ENCODE measurements at places on chromosomes 12 and 14.

DNA sequence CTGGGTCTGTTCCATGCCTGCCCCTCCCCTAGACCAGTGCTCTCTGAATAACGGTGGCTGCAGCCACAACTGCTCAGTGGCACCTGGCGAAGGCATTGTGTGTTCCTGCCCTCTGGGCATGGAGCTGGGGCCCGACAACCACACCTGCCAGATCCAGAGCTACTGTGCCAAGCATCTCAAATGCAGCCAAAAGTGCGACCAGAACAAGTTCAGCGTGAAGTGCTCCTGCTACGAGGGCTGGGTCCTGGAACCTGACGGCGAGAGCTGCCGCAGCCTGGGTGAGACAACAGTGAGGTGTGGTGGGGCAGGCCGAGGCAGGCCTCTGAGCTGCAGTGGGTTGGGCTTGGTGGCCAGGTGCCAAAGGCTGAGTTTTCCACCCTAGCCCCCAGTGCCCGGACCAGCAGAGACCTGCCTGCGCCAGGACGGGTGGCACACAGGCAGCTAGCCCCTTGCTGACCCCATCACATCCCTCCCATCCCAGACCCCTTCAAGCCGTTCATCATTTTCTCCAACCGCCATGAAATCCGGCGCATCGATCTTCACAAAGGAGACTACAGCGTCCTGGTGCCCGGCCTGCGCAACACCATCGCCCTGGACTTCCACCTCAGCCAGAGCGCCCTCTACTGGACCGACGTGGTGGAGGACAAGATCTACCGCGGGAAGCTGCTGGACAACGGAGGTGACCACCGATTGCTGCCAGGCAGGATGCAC, 28.2 kb upstream of the LRP1-AS start:
- no peak for DNase-seq

- DNase-seq, result no peak
These were observed 40.9 kb downstream of the NT5DC3 start for GRCh38 chr12:103799857-103800771.

DNA sequence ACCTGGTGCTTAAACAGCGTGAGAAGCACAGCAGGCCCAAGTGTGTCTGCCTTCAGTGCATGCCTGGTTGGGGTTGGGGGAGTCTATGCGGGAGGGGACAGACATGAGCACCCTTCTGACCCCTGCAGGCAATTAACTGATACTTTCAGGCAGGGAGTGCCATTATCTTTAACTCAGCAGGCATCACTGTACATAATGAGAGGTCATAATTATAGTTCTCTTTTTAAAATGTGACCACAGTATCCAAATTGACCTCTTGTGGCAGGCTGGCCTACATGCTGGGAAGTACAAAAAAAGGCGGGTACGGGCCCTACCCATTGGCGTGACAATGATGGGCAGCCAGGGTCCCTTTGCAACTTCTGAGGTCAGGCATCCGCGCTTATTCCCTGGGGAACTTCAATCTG, 209.1 kb downstream of the FOXN3 start:
- DNase-seq, result no peak

GRCh38 chr14:31987721-31988120, 89.4 kb upstream of the ARHGAP5 start:
- DNase-seq, result no peak

DNA sequence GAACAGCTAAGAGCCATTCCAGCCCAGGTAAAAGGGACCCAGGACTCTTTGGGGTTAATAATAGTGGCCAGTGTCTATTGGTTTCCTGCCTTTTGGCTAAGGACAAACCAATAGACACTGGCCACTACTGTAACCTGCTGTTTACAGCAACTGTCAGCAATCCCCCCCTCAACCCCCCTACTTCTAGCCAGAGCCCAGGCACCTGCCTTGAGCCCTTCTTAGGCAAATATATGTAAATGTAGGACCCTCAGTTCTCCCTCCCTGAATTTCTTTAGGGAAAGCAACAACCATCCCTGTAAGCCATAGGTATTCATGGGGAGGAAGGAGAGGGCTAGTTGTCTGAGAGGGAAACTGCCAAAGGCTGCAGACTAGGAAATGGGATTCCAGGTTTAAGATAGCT, 22.3 kb downstream of the HOXC4 start:
- no peak for DNase-seq

- DNase-seq, result no peak
These were observed 150.3 kb downstream of the DAD1 start for GRCh38 chr14:22438742-22439141.

GRCh38 chr14:88840926-88841325, 16.5 kb downstream of the TTC8 start:
- DNase-seq, result no peak

- no peak for DNase-seq
These were observed 11.1 kb downstream of the GALNT16 start for GRCh38 chr14:69270795-69271708.

GRCh38 chr14:77318006-77318553, 2.6 kb downstream of the POMT2 start:
- DNase-seq, result no peak

DNA sequence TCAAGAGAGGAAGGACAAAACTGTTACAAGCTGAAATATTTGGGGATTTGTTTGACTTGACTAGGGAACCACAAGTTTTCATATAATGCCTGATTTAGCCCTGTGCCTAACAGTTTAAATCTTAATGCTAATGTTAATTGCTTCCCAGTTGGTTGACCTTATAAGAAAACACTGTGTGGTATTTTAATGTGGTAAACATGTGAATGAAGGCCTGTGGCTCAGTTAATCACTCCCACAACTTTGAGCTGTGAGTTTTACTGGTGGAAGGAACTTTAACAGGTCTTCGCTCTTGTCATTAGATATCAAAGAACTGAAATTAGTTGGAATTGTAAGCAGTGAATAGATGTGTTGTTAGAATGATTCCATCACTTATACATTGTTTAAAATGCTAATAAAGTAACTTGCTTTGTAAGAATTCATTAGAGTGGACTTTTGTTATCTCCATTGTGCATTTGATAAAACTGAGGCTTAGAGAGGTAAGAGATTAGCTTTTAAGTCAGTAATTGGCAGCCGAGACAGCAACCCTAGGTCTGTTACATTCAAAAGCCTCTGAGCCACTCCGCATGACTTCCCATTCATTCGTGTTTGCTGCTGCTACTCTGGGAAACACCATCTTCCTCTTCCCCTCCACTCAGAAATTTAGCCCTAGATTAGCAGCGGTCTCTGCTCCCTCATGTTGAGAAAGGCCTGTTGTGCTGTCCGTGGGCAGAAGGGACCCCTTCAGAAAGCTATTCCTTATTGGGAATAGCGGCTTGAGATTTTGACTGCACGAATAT, 1.0 kb upstream of the TBK1 start:
- DNase-seq, result no peak

GRCh38 chr14:95577870-95578269, 43.0 kb downstream of the GLRX5 start:
- no peak for DNase-seq

GRCh38 chr12:130761537-130762318, 45.6 kb upstream of the RIMBP2 start:
- peak; percentile 23 for DNase-seq

GRCh38 chr12:108646600-108647579, 13.2 kb upstream of the SELPLG start:
- DNase-seq, result no peak

DNA sequence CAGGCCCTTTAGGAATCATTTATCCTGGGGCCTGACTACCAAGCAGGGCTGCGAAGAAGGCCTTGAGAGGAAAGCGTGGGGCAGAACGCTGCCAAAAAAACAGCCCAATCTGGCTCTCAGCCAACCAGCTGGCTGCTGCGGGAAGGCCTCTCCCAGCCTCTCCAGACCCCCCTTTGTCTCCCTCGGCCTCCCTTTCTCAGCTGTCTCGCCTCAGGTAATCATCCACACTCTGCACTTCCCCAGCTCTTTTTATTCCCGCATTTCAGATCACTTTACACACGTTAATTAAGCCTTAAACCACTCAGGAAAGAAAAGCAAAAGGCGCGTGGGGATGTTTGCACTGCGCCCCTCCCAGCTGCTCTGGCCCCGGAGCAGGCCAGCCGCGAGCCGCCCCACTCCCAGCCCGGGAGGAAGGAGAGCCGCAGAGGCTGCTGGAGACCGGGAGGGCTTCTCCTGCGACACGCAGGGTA, 208.2 kb upstream of the FOXN3 start:
- DNase-seq, result no peak

DNA sequence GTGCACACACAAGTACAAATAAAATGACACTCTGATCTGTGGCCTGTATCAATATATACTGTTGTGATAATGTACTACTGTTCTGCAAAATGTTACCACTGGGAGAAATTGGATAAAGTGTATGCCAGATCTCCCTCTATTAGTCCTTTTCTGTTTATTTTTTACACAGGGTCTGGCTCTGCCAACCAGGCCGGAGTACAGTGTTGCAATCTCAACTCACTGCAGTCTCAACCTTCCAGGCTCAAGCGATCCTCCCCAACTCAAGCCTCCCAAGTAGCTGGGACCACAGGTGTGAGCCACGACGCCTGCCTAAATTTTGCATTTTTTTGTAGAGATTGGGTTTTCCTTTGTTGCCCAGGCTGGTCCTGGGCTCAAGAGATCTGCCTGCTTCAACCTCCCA, 1.9 kb downstream of the NT5DC3 start:
- no peak for DNase-seq

DNA sequence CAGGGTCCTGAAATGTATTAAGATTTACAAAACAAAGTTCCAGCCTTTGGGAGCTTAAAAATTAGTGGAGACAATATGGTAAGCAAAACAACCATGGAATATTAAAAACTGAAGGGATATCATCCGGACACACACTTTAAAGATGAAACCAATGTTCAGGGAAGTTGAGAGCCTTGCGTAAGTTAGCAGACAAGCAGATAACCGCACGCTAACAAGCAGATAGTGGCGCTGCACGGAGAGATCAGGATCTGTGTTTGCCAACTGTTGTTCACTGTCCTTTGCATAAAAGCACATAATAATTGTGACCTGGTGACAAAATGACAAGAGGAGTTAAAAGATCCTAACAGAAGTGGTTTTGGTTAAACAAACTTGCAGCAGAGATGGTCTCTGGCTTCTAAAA, 14.3 kb upstream of the TMEM229B start:
- no peak for DNase-seq

DNA sequence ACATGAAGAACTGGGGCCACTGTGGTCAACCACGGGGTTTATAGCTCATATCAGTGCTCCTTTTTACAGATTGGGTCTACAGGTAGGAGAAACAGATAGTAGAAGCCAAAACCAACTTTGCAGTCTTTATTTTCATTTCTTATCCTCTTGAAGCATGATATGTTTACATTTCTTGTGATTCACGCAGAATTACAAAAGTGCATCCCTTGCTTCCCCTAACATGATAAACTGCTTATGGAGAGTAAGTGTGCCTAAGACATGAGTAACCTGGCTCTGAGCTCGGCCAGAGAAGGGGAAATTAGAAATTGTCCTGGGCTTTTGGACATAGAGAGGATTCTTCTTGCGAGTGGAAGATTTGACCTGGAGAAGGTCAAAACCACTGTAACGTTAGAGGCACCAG, 18.4 kb downstream of the PWP1 start:
- no peak for DNase-seq

- no peak for DNase-seq
These were observed 118.4 kb downstream of the SAMD4A start for GRCh38 chr14:54685286-54685845.

- no peak for DNase-seq
These were observed 66.1 kb upstream of the ARID2 start for GRCh38 chr12:45663455-45663854.

DNA sequence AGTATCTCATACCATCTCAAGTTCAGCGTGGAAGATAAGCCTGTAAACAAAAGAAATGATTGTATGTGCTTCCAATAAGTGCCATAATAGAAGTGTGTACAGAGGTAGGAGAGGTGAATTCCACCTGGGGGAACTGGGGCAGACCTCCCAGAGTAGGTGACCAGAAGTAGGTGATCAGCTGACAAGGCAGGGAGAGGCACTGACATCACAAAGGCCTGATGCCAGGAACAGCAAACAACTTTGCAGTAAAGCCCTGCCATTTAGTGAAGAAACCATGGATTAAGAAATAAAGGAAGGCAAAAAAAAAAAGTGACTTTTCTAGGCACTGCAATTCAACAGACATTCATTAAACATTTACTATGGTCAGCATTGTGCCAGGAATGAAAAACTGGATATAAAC, 31.1 kb downstream of the NR1H4 start:
- no peak for DNase-seq

- DNase-seq, result no peak
These were observed 10.6 kb downstream of the BBS10 start for GRCh38 chr12:76337583-76337982.

DNA sequence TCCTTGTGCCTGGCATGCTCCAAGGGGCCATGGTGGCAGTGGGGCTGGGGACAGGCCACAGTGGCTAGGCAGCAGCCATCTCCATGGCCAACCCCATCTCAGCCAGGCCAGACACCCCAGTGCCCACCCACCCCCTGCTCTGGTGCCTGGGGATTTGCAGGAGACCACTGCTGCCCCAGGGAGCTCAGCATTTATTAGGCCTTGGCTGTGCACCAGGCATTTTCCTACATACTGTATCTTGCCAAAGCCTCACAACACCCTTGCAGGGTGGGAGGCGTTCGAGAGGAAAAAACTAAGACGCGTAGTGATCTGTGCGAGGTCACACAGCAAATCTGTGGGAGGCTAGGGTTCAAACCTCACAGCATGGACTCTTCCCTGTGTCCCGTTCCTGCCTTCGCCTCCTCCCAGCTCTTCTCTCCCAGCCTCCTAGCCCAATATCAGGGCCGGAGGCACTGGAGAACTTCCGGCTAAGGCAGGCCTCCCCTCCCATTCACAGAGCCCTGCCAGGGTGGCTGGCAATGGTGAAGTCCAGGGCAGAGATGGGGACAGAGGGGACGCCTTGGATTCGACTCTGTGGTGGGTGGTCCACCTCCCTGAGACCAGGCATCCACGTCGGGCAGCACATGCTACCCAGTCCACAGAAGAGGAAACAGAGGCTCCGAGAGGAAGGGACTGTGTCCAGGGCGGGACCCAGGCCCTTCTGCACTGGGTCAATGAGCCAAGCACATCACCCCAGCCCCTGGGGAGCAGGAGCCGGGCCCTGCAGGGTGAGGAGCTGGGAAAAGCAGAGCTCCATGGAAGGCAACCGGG, 57.4 kb downstream of the FAM222A start:
- DNase-seq, result no peak
